ENCODE measurements at places on chromosomes 1 and 21. TPM values are rescaled to one million over a fixed set of nuclear protein-coding genes. Genes with fewer than 3 reads are reported as not detected.

OR2T2 gene
- not detected for total RNA-seq

SPRR1A gene
- not detected for total RNA-seq

DNA sequence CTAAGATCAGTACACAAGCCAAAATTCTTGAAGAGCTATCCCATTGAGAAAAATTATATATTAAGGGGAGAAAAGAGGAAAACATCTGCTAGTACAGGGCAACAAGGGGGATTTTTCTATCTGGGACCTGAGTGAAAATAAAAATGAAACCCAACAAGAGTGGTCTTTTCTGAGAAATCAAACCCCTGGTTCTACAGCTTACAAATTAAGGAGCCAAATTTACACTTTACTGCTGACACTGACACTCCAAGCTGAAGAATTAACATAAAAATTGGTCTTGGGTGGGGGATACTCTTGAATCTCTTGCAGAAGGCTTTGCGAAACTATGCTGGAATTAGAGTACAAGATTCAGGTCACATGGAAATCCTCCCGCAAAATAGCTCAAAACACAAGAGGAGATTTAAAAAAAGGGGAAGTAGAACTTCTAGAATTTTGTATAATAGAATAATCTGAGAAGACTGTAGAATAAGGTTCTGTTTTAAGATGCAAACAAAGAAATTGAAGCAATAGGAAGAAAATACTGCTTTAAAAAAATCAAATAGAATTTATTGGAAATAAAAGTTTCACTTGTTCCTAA, 32.1 kb upstream of the HSPA13 start:
- no peak overlapping the region for H3K4me3 ChIP-seq
- no peak overlapping the region for H3K27ac ChIP-seq
- no peak for DNase-seq

DNA sequence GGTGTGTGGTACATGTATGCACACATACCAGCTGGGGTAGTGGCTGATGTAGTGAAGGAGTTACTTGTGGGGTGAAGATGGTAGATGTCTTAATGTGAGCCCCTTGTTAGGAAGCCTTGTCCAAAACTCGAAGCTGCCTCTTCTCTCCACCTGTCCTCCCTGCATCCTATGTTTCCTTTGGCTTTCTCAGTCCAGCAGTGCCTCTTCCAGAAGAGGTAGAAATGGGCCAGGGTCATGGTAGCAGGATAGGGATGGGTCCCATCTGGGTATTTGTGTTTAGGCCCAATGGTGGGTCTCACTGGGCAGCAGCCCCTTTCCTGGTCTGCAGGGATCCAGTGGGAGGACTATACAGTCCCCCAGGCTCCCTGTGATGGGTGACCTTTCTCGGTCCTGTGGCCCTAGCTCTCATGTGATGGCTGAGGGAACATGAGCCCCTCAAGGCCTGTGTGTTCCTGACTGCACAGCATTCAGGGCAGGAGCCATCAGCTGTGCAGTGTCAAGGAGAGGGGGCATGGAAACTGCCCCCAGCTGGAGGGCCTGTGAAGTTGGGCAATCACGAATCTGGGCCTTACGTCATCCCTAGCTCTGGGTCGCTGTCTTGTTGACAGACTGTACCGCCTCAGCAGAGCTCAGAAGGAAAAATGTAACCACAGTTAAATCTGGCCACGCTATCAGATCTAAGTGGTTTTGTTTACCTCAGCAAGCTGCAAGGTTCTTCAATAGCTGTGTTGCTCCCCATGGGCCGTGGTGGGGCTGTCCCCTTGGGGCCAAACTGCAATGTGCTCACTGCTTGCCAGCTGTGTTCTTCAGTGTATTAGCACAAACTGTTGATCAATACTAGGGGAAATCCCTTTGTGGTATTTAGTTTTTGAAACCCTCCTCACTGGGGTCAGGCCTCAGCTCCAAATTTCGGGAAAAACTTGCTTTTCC, 82.7 kb downstream of the NOS1AP start:
- peaks cover 12% of the 10 kb centered on the region for H3K4me1 ChIP-seq
- H3K36me3 ChIP-seq: no peaks in the 10 kb centered on the region
- DNase-seq: no peak

DNA sequence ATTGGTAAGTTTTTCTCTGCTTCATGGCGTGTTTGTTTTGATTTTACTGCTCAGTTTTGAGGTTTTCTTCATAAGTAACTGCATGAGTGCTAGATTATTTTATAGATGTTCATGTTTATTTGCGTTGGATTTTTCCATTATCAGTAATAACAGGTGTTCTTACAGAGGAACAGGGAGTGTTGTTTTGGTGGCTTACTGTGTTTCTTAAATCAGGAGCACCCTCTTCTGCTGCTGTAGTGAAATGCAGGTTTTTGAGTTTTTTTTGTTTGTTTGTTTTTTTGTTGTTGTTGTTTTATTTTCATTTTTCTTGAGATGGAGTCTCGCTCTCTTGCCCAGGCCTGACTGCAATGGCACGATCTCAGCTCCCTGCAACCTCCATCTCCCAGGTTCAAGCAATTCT, 32.6 kb downstream of the CTBS start:
- H3K27me3 ChIP-seq: no peaks in the 10 kb centered on the region
- no peaks in the 10 kb centered on the region for H3K36me3 ChIP-seq
- no peak overlapping the region for H3K27ac ChIP-seq
- no peaks in the 10 kb centered on the region for H3K4me1 ChIP-seq
- no peak for DNase-seq

DNA sequence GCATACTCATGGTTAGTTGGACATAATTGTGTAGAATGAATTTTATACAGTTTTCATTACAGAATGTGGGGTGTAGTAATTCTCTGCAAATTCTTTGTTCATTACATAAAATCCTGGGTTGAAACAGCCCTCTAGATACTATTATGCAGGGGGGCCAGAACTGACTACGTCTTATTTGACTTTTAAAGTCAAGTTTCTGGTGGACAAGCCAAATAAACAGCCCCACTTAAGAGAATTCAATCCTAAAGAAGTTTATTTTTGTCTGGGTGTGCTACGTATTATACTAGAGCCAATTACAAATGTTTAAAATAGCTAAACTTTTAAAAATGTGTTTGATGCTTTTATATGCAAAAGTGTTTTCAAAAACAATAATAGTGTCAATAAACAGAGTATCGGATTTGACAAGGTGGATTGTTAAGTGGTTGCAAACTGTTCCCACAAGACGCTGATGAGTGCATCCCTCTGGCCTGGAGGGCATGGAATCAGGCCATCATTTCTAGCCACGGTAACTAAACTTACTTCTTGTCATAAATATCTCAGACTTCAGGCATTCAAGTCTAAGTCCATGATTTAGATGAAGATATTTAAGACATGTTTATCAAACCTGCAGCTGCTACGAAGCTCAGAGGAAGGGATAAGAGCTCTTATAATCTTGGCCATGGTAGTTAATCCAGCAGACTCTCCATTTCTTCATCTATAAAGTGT, 646.3 kb downstream of the KIF26B start:
- H3K27me3 ChIP-seq: no peaks in the 10 kb centered on the region
- no peak for DNase-seq
- H3K27ac ChIP-seq: no peak overlapping the region
- no peaks in the 10 kb centered on the region for H3K36me3 ChIP-seq
- H3K4me1 ChIP-seq: no peaks in the 10 kb centered on the region
- H3K4me3 ChIP-seq: no peak overlapping the region
